ENCODE measurements at places on chromosomes 7 and 10. TPM values are rescaled to one million over a fixed set of nuclear protein-coding genes. Genes with fewer than 3 reads are reported as not detected.

DNA sequence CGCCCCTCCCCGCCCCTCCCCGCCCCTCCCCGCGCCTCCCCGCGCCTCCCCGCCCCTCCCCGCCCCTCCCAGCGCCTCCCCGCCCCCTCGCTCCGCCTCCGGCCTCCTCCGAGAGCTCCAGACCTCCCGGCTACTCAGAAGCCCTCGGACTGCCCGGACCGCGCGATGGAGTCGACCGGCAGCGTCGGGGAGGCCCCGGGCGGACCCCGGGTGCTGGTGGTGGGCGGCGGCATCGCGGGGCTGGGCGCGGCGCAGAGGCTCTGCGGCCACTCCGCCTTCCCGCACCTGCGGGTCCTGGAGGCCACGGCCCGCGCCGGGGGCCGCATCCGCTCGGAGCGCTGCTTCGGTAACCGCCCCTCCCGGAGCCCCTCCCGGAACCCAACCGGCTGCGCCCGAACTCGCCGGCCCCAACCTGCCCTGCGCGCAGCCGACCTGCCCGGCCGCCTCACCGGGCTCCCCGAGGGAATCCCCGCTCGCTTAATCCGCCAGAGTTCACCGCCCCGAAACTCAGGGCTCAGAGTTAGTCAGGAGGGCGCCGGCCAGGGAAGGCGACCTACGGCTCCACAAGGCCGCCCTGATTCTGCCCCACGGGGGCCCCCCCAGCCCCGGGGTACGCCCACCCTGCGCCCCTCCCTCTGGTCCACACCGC lies at the start of gene PAOX:
TSS of gene PAOX (plus strand) at position 111 of the 649 bp plus-strand sequence. CDS start at position 166, 55 bp downstream.
- no peak for DNase-seq

DNA sequence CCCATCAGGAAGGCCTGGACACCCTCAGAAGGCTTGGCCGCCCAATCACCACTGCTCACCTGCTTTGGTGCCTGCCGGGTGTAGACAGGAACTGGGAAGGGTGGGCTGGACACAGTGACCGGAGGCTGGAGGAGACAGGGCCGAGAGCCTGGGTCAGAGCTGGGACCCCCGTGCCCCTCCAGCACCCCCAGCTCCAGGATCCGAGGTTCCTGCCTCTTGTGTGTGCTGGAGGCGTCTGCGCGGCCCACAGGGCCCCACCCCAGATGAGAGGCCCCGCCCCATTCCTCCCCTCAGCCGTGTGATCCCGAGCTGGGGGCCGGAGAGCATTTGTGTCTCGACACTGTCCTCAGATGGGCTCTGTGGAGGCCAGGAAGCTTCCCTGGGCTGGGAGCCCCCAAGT lies 9.4 kb downstream of the ADAM8 start:
- no peak for DNase-seq

Gene GBX1
- polyA plus RNA-seq: not detected

Gene NAT16
- not detected for polyA plus RNA-seq

Gene VWDE
- polyA plus RNA-seq: 0.06 TPM

Gene ANXA8
- polyA plus RNA-seq: 14.3 TPM

Measured in urinary bladder (tissue), 4 donors.